A172 (cell line): ENCODE measurements at places on chromosomes 3 and 15.
A peak's percentile ranks its signal among the peaks of the same experiment; 100 is the strongest.

GRCh38 chr15:35867356-35867755 lies 321.4 kb upstream of the DPH6 start:
- no peak for DNase-seq

- no peak for DNase-seq
Measured at GRCh38 chr15:47500842-47501241, 216.5 kb upstream of the SEMA6D start.

GRCh38 chr15:27655056-27655455 lies 444.1 kb downstream of the OCA2 start:
- DNase-seq = no peak

DNA sequence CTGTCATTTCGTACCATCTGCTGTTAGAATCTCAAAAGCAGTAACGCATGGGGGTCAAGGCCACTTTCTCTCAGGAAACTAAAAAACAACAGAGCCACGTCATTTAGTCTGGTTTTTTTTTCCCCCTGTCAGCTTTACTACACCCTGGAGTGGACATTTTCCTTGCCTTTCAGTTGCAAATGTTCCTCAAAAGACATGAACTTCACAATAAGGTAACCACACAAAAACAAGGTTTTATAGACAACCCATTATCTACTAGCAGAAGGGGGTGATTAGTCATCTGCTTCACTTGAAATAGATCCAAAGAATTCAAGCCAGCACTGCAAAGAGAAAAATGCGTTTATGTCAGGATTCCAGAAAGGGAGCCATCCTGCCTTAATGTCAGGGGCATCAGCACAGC lies 171.8 kb upstream of the CDIN1 start:
- DNase-seq = peak; percentile 93

DNA sequence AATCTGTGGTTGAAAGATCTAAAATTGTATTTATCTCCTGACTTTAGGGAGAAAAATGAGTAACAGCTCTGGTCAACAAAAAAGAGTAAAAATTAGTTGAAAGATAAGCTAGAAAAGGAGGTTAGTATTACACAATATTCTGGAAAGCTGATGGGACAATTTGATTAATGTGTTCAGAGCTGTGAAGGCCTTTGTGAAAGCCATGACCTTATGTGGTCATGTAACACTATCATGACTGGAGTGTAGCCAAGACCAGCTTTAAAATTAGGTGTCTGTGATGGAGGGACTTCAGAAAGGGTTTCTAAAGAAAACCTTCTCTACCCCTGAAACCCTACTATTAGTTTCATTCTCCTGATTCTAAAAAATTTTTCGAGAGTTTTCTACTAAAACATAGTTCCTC lies 127.2 kb downstream of the NFKBIZ start:
- peak; percentile 10 for DNase-seq

DNA sequence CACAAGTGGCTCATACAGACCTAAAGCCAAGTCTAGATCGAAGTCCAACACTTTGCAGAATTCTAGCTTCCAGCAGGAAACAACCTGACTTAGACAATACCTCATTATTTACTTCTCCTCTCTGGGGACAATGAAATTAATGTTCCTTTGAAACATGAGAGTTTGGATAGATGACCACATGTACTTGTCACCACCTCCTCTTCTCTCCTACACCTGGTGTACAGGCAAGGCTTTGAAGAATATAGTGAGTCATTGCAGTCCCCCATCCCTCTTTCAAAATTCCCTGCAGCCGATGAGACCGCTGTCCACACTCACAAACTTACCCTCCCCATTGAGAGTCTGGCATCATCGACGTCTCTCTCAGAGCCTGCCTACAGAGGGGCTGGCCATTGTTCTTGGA lies 189.0 kb upstream of the HES1 start:
- peak; percentile 68 for DNase-seq

DNA sequence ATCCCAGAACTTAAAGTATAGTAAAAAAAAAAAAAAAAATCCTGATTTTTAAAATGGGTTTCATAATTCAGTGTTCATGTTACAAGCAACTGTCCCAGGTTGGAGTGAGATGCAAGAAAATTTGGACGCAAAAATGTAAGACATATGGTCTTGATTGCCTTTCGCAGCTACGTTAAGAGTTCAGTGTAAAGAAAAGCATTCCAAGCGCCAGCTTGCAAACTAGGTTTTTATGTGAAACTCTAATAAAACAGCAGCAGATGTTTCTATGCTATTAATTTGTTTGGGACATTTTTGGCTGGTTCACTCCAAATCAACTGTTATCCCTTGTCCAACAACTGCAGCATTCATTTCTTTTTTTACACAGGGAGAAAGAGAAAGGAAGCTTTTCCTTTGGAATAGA lies 957.8 kb downstream of the ROBO1 start:
- DNase-seq = no peak

DNA sequence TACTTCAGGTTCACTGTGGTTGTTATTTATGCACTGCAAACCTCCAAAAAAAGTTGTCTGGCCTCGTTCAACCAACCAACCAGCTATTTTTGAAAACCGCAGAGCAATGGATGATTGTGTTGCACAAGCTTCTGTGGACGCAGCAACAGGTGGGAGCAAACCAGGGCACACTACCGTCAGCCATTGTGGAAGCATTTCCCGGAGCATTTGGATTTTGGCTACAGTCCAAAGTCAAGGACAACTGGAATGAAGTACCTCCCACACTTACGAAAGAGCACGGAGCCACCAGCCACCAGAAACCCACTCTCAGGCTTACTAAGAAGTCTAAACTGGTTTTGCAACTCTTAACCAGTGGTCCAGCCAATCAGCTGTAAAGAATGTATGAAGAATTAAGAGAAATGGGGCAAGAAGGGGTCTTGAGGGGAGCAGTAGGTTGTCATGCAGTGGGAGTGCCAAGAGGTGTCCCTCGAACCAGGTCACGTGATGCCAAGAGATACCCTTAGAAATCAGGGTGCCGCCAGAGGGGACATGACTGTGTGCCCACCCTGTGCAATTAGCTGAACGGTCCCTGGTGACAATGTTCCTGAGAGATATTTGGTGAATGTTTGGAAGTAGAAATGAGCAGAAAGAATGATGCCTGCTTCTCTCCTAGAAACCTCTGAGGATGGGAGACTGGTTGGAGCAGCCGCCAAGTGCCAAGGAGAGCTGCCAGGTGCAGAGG lies 68.9 kb upstream of the PCSK6 start:
- no peak for DNase-seq

DNA sequence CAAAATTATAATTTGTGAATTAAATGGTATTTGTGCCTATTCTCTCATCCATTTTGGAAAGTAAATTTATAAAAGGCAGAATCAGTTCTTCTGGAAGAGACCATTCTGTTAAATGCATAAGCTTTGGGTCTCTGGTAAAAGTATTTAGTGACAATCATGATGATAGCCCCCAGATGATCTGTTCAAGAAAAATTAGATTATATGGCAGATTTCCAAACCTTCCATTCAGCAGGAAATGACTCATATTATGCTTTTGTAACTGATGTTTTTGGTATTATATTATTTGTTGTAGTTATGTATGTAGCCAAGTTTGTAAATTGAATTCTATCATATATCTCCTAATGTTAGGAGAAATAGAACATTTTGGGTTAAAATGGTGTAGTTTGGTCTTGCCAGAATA lies 340.8 kb upstream of the DPH6 start:
- peak; percentile 30 for DNase-seq

DNA sequence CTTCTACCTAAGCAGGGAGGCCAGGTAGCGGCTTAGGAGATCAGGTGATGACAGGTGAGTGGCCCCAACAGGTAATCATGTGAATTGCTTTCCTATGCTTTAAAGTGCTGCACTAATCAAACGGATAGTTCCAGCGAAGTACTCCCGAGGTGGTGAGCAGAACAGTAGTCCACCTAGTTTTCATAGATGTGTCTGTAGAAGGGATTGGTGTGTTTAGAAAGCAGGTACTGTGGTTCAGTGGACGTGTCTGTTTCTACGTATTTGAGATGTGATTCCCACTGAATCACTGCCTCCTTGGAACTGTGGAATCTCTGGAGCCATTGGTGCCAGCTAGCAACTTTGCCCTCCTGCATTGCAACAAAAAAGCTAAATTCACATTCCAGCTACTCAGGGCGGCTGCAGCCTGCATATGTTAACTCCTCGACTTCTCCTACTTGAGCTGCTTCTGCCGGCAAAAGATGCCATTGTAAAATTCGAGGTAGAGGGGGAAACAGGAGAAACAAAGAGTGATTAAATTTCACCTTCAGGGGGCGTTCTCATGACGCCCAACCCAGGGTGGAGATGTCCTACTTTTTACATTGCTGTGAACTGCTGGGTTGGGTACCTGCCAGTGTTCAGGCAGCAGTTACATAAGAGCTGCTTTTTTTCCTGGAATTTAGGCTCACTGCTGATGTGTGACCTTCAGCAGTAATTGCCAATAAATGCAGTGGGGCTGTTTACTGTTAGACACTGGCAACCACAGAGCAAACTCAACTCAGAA lies 227.3 kb downstream of the ITPR1 start:
- peak; percentile 89 for DNase-seq

DNA sequence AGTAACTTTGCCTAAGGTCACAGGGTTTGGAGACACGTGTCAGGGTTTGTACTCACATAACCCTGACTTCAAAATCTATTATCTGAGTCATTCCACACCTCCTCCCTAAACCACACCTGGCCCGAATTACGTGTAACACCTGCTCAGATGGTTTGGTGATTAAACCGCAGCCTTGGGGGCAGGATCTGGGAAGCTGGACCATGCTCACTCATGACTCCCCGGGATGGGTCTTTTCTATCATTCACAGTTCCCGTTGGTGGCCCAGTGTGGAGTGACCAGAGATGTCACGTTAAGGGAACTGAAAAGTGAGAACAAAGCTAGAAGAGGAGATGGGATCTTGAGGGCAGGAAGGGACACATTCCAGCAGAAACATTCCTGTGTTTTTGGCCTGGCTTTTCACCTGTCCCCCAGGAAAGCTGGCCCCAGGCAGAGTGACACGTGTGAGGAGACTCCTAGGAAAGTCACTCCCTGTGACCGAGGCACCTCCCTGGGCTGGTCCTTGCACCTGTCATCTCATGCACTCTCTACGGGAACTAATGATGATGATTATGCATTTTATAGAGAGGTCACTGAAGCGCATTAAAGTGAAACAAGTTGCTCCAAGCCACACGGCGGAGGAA lies 75.4 kb upstream of the POMGNT2 start:
- no peak for DNase-seq

DNA sequence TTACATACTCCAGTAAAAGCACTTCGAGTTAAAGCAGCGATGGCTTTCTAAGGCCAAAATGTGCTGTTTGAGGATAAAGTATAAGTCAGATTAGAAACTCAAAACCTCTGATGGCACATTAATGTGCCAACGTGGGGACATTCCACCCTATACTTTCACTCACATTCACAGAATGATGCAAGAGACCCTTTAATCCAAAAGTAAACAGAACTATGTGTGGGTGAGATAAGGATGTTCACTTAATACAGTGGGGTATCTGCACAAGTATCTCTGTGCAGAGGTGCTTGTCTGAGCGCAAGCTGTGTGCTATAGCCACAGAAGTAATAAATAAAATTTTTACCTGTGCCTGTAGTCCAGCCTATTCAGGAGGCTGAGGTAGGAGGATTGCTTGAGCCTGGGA lies 100.3 kb upstream of the CHL1 start:
- no peak for DNase-seq
